Stimulated activated CD8-positive, alpha-beta memory T cell treated with anti-CD3 and anti-CD28 coated beads, Interleukin-2, amount 100 ng/mL, for 1 hour (primary cell): ENCODE measurements at places on chromosomes 2 and 18.

GRCh38 chr2:8412082-8412481 is 269.8 kb upstream of the ID2 start:
- DNase-seq, result no peak

DNA sequence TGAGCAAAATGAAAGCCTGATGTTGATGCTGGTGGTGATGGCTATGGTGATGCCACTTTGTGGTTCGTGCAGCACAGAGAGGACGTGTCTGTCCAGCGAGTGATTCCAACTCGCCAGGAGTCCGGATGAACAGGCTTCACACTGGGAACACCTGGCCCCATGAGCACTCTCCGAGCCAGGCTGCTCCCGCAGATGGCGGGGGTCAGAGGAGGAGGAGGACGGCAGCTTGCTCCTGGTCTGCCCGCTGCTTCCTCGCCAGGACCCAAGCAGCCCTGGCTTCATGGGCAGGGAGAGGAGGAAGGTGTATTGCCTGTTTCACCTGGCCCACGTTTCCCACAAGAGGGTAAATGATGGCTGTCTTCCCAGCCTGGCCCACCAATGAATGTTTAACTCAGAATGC is 121.6 kb downstream of the MTCL1 start:
- DNase-seq, result no peak

DNA sequence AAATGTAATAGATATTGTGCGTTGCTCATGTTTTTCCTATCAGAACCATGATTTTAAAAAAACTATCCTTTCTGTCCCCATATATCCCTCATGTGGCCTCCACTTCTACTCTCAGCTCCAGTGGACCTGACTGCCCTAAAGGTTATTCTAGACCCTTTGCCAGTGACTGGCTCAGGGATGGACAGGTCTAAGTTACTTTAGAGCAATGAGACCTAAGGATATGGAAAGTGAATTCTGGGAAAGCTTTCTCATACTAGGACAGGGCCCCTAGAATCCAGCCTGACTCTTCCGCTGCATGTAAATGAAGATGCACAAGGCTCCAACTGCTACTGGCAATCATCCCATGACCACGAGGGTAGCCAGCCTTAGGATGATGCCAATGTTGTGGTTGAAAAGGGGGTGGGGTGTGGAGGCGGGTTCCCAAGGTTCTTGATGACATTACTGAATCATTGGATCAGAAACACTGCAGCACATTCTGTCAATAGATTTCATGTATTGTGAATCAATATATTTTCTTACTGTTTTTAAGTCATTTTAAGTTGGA is 21.3 kb downstream of the C2orf69 start:
- DNase-seq, result no peak

GRCh38 chr18:58556331-58557007 is 72.4 kb downstream of the ALPK2 start:
- no peak for DNase-seq

DNA sequence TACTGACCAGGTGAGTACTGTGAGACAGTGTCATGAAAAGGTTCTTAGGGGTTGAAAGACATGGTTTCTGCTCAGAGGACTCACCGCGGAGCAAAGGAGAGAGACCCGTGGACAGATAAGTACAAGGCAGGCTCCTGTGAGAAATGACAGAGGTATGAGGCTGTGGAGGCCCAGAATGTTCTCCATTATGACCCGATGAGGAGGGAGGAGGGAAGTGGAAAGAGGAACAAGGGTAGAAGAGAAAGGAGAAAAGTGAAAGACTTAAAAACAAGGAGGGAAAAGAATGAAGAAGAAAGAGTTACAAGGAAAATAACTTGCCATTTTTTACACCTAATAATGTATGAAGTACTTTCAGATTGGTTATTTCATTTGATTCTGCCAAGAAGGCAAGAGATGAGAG is 29.8 kb downstream of the MAPRE3 start:
- no peak for DNase-seq

GRCh38 chr2:112588611-112589045 is 4.2 kb downstream of the CHCHD5 start:
- no peak for DNase-seq

DNA sequence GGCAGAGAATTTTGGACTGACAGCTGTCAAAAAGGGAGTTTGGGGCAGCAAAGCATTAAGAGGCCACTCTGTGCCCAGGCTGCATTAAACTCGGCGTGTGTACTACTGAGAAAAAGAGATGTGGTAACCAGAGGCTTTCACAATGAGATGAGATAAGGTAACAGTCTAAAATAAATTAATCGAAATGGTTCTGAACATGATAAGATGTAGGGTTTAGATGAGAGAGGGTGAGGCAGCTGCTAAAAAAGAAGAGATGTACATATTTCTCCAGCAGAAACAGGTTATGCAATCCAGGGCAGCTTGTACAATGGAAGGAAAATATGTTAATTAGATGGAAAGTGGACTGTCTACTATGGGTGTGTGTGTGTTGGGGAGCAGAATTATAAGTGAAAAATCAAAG is 39.2 kb upstream of the ACTR3 start:
- no peak for DNase-seq

DNA sequence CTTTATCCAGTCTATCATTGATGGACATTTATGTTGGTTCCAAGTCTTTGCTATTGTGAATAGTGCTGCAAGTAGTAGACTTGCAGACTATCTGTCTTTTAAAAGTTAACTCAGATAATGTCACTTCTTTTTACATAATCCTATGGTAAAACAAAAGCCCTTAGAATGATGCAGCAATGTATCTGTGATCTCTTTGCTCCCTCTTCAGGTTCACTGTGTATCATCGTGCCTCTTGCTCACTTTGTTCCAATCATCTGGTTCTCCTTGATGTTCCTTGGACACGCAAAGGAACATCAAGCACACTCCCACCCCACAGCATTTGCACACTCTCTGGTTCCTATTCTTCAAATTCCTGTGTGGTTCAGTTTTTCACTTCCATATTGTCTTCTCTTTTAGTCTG is 472.5 kb upstream of the ZNF804A start:
- no peak for DNase-seq

GRCh38 chr2:100561191-100561590 is 1.6 kb upstream of the PDCL3 start:
- DNase-seq, result no peak

GRCh38 chr18:46859855-46860254 is 57.5 kb downstream of the PIAS2 start:
- DNase-seq, result no peak

GRCh38 chr2:108535357-108535631 is 1.0 kb downstream of the LIMS1 start:
- no peak for DNase-seq

GRCh38 chr2:60595953-60596352 is 42.5 kb upstream of the BCL11A start:
- DNase-seq, result no peak

GRCh38 chr2:235502336-235502735 is 8.5 kb downstream of the AGAP1 start:
- DNase-seq, result no peak

- no peak for DNase-seq
These were observed 120.6 kb downstream of the EHBP1 start for GRCh38 chr2:62826141-62826540.

- no peak for DNase-seq
These were observed 133.6 kb downstream of the PRPF40A start for GRCh38 chr2:152583512-152584229.

- no peak for DNase-seq
These were observed 593.3 kb upstream of the FANCL start for GRCh38 chr2:58834404-58834803.
